Fibroblast of villous mesenchyme (primary cell): ENCODE measurements at places on chromosomes 11 and 22. TPM values are rescaled to one million over a fixed set of nuclear protein-coding genes. Genes with fewer than 3 reads are reported as not detected.

The CABP4 gene
- not detected in 2 replicates for total RNA-seq

- no peak for DNase-seq
Measured at GRCh38 chr11:92759571-92760214, 209.8 kb upstream of the MTNR1B start.

- no peak for DNase-seq
Measured at GRCh38 chr11:107508201-107508857, 50.7 kb upstream of the CWF19L2 start.

GRCh38 chr11:91173701-91174100 is 950.9 kb upstream of the CHORDC1 start:
- no peak for DNase-seq

DNA sequence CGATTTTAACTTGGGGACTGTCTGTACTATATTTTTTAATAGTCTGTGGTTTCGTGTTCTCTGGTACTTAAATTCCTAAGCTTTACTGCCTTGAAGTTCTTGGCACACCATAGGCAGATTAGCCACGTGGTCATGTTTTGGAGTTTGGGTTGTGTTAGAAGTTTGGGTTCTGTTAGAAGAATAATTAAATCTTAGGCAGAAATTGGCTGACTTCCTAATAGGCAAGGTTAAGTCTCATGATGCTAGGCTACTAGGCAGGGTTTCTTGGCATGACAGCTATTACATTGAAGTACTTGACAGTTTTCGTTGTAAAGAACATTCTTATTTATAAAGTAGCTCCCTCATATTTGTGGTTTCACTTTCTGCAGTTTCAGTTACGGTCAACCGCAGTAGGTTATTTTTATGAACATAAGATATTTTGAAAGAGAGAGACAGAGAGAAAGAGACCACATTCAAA is 30.0 kb upstream of the MMP7 start:
- peak; percentile 99 for DNase-seq

- peak; percentile 12 for DNase-seq
Measured at GRCh38 chr22:44291265-44291664, 21.5 kb downstream of the SHISAL1 start.
